ENCODE measurements at places on chromosomes 16 and 17. TPM values are rescaled to one million over a fixed set of nuclear protein-coding genes. Genes with fewer than 3 reads are reported as not detected.

The UTS2R gene
- 2.2 TPM for total RNA-seq

The FUS gene
- total RNA-seq = 35.6 TPM

The WFIKKN1 gene
- total RNA-seq = 0.22 TPM

The PYDC1 gene
- not detected for total RNA-seq

The CDYL2 gene
- 2.7 TPM for total RNA-seq

The KRTAP3-2 gene
- total RNA-seq = 0.18 TPM

The KRTAP17-1 gene
- total RNA-seq = not detected

The RNF157 gene
- 5.5 TPM for total RNA-seq

The TP53TG3D gene
- 0.13 TPM for total RNA-seq

The KRT32 gene
- total RNA-seq = not detected

The HSPB9 gene
- 0.13 TPM for total RNA-seq

The SLC5A11 gene
- total RNA-seq = 0.04 TPM

The BICDL2 gene
- total RNA-seq = not detected

The CSH1 gene
- total RNA-seq = 21.9 TPM

The PTX4 gene
- 0.40 TPM for total RNA-seq

The KRT13 gene
- total RNA-seq = 0.13 TPM

Data from muscle of leg (tissue), 16 donors.